ENCODE measurements at places on chromosomes 5 and 9.

GRCh38 chr5:149152317-149152746, 11.0 kb downstream of the ABLIM3 start:
- no peak for DNase-seq

DNA sequence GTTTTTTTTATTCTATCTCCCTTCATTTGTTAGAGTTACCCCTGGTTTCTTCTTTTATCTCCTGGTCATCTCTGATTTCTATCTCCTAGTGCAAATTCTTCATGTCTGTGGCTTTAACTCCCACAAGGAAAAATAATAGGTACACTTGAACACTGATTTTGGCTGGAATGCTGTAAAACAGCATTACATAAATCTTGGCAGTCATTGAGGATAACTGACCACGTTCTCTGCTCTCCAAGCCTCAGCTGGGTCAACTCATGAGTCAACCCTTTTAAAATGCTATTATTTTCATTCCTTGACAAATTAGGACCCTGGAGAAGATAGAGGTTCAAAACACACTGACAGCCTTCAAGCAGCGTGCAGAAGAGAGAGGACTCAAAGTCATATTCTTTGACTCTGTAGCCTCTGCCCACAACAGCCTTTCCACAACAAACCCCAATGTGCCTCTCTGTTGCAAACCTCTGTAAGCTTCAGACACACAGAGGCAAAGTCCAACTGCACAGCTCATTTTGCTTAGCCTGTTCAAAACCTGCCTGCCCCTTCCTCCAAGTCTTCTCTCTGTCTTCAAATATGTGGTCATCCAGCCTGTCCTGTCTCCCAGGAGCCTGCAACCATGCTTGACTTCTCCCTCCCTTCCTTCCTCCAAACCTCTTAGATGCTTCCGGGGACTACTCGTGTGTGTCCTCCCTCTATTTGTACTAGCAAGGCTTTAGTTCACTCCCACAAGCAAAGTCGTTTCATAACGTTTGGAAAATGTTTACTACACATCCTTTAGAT, 398.4 kb downstream of the MED10 start:
- DNase-seq = no peak

- DNase-seq = no peak
Observed at GRCh38 chr5:72126796-72127195, 19.5 kb downstream of the MAP1B start.

- no peak for DNase-seq
Observed at GRCh38 chr9:105912863-105913516, 218.6 kb downstream of the TMEM38B start.

- no peak for DNase-seq
Observed at GRCh38 chr5:77353251-77353650, 138.9 kb downstream of the WDR41 start.

- no peak for DNase-seq
Observed at GRCh38 chr9:36988848-36989247, 45.2 kb downstream of the PAX5 start.

GRCh38 chr9:114385397-114386181, 2.2 kb downstream of the AKNA start:
- DNase-seq = peak; percentile 86

DNA sequence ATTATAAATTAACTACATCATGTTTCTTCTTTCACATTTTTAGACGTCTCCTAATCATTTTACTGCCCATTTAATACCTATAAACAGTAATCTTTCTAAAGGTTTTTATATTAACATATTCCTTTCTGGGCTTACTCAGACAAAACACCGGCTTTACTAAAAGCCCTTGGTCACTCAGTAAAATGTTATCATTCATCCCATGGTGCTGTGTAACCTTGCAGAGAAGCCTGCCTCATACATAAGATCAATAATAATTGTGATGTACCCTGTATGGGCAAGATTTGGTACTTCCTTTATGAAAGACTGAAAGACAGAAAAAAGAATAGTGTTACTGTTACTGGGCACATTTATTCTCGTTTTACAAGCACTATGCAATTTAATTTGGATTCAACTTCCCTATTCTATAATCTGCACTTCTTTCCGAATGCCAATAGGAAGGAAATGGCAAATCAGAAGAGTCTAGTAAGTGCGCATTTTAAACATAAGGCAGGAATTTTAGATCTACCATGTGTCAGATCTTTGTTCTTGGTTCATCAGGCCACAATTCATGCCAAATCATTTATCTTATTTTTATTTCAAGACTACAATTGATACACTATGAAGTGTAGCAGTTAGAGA, 522.2 kb downstream of the CSNK1G3 start:
- DNase-seq = no peak

- no peak for DNase-seq
Observed at GRCh38 chr5:158378931-158379330, 520.0 kb upstream of the CLINT1 start.
